ENCODE measurements at places on chromosomes 6 and 20.

DNA sequence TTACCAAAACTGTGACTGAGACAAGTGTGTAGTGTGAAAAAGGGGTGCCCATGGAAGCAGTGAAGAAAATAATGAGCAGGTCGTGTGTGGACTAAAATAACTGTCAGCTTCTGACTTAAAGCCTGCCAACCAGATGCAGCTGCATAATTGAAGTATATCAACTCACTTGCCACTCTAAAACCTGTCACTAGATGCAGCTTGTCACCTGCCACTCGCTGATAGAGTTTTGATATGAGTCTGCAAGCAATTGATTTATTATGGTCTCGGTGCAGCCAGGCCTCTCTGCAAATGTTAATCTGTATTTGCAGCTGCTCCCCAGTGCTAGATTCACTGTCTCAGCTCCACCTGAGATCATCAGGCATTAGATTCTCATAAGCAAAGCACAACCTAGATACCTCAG lies 1090.0 kb upstream of the EYS start:
- DNase-seq = no peak

DNA sequence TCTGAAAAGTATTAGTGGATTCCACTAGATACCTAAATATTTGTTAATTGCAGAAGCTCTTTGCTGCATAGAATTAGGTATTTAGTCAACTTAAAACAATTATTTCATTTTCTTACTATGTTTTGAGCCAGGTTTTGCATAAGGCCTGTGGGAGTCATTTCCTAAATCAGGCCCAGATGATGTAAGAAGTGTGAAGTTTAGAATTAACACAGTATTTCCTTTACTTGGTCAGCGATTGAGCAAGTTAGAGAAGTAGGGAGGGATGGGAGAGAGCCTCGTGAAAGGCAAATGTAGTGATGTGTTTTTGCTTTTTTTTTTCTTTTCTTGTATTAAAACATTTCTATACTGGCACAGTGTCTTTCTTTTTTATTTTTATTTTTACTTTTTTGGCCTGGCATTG lies 711.1 kb downstream of the HDGFL1 start:
- no peak for DNase-seq

- DNase-seq = no peak
Observed at GRCh38 chr6:117992856-117993255, 85.8 kb downstream of the SLC35F1 start.

DNA sequence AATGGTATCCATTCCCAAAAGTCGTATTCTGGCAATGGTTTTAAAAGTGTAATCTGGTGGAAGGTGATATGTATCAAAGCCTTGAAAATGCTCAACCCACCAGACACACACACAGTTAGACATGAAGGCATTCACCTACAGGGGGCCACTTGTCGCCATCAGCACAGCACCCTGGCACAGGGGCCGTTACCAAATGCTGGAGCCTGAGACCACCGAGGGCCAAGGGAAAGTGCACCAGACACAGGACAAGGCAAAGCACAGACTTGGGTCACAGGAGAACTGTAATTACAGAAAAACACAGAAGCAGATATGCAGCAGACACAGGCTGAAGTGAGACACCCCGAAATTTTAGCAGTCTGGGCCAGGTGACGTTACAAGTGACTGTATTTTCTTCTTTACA lies 9.3 kb downstream of the TAF4 start:
- no peak for DNase-seq

GRCh38 chr20:58515233-58516212 lies at the start of gene APCDD1L:
TSS of gene APCDD1L (minus strand) at chr20:58515399. CDS start at chr20:58514707, 692 bp downstream.
- DNase-seq = no peak

DNA sequence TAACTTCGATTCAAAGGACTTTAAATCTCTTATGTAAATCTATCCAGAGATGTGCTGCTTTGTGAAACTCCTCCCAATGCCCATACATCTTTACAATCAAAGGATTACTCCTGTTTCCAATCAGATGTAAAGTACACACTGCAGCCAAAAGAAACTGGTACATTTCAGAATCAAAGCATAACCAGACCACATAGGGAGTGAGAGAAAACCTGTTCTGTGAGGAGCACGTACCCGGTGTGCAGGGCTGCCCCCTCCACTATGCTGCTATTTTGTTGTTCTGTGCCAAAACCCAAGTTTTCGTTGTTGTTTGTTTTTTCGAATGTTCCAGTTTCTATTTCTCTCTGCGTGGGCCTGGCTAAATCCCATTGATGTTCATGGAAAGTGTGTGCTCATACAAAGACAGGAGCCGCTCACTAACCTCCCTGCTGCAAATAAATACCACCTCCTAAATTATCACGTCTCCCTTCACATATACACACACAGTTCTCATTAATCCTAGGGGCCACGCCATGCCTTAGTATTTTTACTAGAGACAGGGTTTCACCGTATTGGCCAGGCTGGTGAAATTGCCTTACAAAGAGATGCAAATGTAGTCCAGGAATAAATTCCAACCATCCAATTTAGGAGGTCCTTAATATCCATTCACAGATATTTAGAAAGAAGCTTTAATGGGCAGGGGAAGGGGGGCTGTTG lies 52.9 kb downstream of the ATP9A start:
- no peak for DNase-seq

DNA sequence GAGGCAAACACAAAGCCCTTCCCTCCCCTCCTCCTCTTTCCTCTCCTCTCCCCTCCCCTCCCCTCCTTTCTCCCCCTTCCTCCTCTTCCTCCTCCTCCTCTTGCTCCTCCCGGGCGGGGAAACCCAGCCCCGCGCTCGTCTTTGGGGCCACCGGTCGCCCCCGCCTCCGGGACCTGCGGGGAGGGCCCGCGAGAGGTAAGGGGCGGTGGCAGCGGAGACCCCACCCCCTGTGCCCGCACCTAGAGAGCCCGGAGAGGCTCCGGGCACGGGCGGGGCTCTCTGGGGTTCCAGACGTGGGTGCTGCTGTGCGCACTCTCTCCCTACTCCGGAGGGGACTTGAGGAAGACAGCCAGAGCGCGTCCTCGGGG lies at the start of gene RIN2:
Gene RIN2 (plus strand): TSS at position 126 of the 368 bp plus-strand sequence. CDS start 131,344 bp downstream, outside the sequence.
- DNase-seq = no peak

DNA sequence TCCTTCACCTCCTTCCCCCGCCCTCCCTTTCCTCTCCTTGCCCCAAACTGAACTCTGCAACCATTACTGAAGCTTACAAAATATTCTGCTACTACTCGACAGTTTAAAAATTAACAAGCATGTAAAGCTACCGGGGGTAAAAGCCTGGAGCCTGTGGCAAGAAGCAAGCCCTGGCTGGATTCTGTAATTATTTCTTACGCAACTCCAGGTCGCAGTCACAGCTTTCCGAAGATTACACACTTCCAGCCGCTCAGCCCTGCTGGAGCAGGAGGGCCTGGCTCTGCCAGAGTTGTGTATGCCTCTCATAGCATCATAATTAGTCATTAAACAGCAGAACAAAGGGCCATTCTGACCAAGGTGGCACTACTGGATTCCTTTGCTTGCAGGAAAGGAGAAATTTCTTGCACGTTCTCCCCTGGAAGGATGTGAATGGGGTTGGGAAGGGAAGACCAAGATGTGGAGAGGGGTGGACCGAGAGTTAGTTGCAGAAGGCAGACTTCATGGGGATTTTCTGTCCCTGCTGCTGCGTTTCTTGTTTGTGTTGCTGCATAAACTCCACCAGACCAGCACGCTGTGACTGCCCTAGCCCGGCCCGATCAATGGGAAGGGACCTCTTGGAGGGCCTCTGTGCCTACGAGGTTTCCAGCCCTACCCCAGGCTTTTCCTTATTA lies 23.6 kb downstream of the FOXQ1 start:
- DNase-seq = peak; percentile 79

DNA sequence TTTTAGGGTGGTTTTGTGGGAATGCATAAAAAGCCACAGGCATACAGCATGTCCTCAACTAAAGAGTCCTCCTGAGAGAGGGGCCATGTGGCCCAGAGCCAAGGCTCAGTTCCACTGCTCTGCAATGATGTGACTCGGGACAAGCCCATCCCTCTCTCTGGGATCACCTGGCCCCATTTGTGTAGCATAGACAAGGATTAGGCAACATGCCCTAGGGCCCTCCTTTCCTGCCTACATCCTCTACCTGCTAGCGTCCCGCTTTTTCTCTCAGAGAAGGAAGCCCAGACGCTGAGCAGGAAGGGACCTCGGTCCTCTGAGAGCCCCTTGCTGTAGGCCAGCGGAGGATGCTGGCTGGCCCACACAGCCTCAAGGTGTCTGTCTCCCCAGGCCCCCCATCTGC lies 8.8 kb downstream of the TGM2 start:
- no peak for DNase-seq

DNA sequence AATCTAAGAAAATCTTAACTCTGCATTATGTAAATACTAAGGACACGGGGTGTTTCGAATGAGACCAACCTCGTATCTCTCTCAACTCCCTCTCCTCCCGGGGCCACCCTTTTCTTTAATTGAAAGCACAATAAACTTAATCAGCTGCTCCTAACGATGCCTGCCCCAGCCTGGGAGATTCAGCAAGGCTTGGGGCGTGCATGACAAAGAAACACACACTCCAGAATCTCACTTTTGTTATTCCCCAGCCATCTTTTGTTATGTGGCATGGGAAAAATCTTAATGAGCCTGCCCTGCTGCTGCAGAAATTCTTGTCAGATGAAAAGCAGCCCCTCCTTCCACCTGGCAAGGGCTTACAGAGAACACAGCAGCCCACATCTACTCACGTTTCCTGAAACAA lies 117.4 kb downstream of the TTLL2 start:
- no peak for DNase-seq

GRCh38 chr6:109372130-109372529 lies 10.1 kb downstream of the CD164 start:
- DNase-seq = no peak

GRCh38 chr6:158548418-158549161 lies 11.3 kb upstream of the TMEM181 start:
- DNase-seq = no peak

DNA sequence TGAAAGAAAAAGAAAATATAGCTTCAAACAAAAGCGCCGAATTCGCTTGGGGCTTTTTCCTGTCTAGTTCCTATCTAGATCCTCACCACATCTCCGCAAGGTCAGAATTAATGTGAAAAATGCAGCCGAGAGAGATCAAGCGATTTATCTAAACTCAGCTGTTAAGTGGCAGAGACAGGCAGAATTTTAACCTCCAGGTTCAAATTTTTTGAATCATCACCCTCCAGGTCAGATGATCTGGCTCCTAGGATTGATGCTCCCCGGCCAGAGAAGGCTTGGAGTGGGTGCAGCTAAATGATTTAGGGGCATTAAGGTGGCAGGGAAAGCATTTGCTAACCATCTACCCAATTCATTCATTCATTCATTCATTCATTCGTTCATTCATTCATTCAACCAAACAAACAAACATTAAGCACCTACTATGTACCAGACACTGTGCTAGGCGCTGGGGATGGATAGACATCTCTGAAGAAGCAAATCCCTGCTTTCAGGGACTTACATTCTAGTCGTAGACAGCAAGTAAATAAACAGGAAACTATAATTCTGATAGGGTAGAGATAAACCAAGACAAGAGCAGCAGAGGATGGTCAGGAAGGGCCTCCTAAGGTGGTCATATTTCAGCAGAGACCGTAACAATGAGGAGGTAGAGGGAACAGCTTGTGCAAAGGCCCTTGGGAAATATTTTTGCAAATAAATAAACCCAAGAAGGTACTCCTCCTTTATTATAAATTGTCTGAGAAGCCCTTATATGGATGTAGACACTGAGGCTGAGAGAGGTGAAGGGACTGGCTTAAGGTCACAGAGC lies 672 bp upstream of the UBE2V1 start:
- DNase-seq = no peak

DNA sequence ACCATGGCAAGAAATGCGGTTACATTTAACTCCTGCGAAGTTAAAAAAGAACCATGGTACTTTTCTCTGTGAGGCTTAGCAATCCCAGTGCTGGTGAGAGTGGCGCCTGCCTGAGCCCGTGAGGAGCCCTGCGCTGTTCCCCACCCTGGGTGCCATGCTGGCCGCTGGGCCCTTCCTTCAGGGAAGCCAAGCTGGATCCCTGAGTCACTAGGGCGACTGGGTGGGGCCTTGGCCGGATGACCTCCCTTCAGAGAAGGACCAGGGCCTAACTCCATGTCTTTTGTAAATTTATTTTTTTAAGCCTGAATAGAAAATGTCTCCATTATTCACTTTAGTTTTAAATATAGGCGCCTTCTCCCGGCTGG lies 209.1 kb downstream of the ERMARD start:
- no peak for DNase-seq

GRCh38 chr6:131210469-131210868 lies 75.2 kb downstream of the AKAP7 start:
- no peak for DNase-seq

- no peak for DNase-seq
Observed at GRCh38 chr6:89198235-89198634, 18.9 kb downstream of the GABRR1 start.
